Chondrocyte (in vitro differentiated cells): ENCODE measurements at places on chromosomes 3 and 15. TPM values are rescaled to one million over a fixed set of nuclear protein-coding genes. Genes with fewer than 3 reads are reported as not detected.
A peak's percentile ranks its signal among the peaks of the same experiment; 100 is the strongest.

DNA sequence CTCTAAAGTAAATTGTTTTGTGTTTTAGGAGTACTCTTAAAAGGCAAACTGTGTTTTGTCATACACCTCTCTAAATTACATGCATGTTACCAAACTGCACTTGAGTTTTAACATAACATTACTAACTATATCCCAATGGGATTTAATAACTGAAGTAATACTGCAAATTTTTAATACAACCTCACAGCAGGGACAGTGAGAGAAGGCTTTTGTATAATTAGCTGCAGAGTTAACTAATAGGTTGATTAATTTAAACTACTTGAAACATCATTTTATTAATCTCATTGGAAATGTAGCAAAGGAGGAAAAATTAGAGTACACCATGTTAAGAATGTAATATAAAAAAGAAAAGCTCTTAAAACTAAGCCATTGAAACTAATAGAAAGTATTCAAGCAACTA, 417.3 kb downstream of the CADM2 start:
- H3K4me1 ChIP-seq, result no peaks in the 10 kb centered on the region
- DNase-seq, result no peak
- H3K36me3 ChIP-seq, result no peaks in the 10 kb centered on the region
- no peak overlapping the region for H3K27ac ChIP-seq

DNA sequence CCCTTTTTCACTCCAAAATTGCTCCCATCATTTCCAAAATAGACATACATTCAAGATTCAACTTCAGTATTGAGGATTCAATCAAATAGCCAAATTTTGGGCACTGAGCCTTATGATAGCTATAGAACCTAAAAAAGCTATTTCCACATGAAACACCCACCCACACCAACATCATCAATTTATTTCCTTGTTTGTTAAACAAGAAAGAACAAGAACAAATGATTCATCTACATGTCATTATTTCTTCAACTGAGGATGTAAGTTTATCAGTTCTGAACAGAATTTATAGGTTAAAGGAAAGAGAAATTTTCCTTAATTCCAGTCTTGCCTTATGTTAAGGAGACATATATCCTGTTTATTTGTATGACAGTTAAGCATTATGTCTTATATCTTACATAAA, 32.2 kb downstream of the DPPA2 start:
- H3K27me3 ChIP-seq, result no peaks in the 10 kb centered on the region
- H3K36me3 ChIP-seq, result no peaks in the 10 kb centered on the region
- DNase-seq, result no peak
- no peak overlapping the region for H3K27ac ChIP-seq
- H3K4me3 ChIP-seq, result no peak overlapping the region
- H3K4me1 ChIP-seq, result no peaks in the 10 kb centered on the region

KCNMB2 gene
- 0.27 TPM in 1 of 3 replicates, not detected in the others for total RNA-seq

ACTC1 gene
- 6.2 to 19.5 TPM (median 7.1 TPM) in 3 replicates for total RNA-seq

KIF9 gene
- total RNA-seq, result 3.9 to 4.5 TPM (median 4.3 TPM) in 3 replicates

DNA sequence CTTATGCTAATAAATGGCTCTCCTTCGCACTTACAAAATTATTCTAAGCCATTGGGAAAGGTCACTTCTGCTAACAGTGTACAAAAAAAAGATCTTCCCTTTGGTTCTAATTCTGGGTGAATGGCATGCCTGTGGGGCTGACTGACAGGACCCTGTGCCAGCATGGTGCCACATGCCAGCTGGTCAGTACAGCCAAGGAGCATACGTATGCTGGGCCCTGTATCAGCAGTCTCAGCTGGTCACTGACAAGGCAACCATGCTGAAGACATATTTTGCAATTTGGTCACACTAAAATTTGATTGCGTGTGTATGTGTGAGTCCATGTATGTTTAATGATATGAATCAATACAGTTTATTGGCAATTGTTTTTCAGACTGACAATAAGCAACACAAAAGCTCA, 246.1 kb downstream of the TBL1XR1 start:
- DNase-seq, result no peak
- no peak overlapping the region for H3K4me3 ChIP-seq
- H3K36me3 ChIP-seq, result peaks cover 1% of the 10 kb centered on the region
- peaks cover 48% of the 10 kb centered on the region for H3K4me1 ChIP-seq
- H3K27ac ChIP-seq, result peak overlapping the region; percentile 83

- DNase-seq, result no peak
- peaks cover 31% of the 10 kb centered on the region for H3K4me1 ChIP-seq
- no peak overlapping the region for H3K4me3 ChIP-seq
- H3K27ac ChIP-seq, result no peak overlapping the region
- no peaks in the 10 kb centered on the region for H3K36me3 ChIP-seq
These were observed 3.2 kb upstream of the BMF start for GRCh38 chr15:40111888-40112287.

DNA sequence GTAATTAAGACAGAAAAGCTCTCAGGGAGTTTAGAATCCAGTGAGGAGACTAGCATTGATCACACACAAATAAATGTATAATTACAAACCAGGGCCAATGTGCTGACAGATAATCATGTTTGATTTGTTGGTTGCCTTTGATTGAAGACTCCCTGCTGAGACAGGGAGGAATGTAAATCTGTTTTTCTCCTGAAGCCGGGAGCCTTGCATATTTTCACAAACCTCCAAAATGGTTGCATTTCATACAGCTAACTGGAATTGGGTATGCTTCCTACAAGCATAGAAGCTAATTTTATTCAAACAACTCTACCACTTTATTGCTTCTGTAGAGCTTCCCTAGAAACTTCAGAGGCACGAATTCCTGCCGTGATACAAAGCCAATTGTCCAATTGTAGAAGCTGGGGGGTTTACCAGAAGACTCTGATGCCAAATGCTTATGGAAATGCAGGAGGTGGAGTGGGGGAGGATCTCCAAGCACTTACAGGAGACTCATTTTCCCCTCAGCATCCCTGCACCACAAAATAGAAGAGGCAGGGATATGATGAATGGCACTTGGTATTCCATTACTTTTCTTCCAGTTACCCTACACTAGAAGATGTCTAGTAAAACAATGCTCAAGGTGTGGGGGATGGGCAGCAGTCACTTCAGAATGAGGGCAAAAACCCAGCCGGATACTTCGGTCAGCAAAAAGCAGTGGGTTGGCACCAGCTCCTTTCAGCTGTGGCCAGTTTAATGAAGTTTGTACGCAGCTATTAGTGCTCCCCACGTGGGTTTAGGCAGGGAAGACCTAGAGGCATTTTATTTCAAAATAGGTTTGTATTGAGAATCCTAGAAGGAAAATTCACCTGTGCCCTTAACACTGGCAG, 11.4 kb upstream of the MEX3B start:
- H3K4me3 ChIP-seq, result no peak overlapping the region
- DNase-seq, result no peak
- no peaks in the 10 kb centered on the region for H3K36me3 ChIP-seq
- peaks cover 12% of the 10 kb centered on the region for H3K4me1 ChIP-seq

GRCh38 chr3:118089563-118089962, 945.1 kb downstream of the IGSF11 start:
- no peak for DNase-seq
- no peaks in the 10 kb centered on the region for H3K27me3 ChIP-seq
- H3K36me3 ChIP-seq, result no peaks in the 10 kb centered on the region

- H3K27me3 ChIP-seq, result no peaks in the 10 kb centered on the region
- peak overlapping the region; percentile 25 for H3K27ac ChIP-seq
- H3K4me3 ChIP-seq, result no peak overlapping the region
- peaks cover 18% of the 10 kb centered on the region for H3K36me3 ChIP-seq
- DNase-seq, result no peak
These were observed 45.6 kb downstream of the UMPS start for GRCh38 chr3:124775877-124776276.

SNAPC5 gene
- total RNA-seq, result 13.9 to 27.7 TPM (median 15.0 TPM) in 3 replicates
